ENCODE measurements at places on chromosomes 3 and 15.

- DNase-seq = no peak
Measured at GRCh38 chr15:65948383-65948782, 79.1 kb downstream of the RAB11A start.

DNA sequence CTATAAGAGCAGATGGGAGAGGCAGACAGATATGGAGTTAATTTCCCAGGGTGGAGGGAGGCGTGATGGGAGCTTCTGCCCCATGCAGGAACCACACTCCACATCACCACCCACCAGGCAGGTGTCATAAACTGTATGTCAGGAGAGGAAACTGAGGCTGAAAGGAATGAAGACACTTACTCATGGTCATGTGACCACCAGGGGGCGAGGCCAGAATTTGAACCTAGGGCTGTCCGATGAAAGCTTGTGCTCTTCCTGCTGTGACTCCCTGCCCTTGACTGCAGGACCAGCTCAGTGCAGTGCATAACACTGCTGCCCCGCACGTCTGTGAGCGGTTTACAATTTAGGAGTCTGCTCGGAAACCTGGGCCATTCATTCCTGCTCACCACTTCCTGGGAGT, 28.8 kb downstream of the NUP210 start:
- no peak for DNase-seq

DNA sequence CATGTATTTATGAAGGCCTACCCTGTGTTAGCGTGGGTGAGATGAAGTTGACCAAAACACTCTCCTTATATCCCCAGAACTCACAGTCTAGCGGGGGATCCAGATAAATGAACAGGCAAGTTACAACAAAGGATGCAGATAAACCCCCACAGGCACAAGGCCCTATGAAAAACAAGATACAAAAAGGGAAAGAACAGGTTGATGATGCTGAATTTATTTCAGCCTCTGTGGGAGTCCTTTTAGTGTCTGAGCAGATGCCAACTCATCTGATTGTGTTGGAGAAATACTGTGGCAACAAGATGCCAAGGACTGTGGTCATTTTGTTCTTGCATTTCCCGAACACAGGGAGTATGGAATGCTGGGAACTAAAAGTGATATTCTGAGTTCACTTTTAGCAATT, 300.0 kb downstream of the CHST2 start:
- no peak for DNase-seq

GRCh38 chr3:106006001-106006400, 137.2 kb upstream of the CBLB start:
- no peak for DNase-seq

DNA sequence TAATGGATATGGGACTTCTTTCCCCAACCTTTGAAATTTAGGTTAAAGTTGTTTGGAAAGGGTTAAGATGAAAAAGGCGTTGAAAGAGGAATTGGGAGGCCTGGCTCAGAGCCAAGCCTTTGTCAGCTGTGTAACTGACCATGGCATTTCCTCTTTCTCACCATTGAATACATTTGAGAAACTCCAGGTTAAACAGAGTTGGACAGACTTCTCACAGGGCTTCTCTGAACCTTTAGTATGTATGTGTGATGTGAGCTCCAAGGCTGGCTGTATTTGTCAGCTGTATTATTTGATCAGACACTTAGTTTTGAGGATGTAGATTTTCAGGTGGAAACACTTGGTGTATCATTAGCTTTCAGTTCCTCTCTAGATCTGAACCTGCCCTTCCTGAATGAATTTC, 136.4 kb upstream of the GOLGA6L4 start:
- peak; percentile 13 for DNase-seq

DNA sequence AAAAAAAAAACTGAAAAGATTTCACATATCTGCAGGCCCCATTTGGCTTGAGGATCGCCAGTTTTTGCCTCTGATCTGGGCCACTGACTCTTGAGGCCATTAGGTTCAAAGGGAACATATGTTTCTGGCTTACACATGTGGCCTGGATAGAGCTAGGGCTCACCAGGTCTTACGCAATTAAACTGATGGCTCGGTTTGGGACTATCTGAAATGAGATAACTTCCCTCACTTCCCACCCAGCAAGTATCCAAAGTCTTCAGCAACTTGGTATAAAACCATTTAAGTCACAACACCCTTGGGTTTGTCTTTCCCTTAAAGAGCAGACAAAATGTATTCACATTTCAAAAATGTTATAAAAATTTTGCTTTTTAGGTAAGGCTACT, 36.3 kb downstream of the LRIG1 start:
- no peak for DNase-seq

- DNase-seq = no peak
Measured at GRCh38 chr3:42442640-42443039, 32.2 kb upstream of the LYZL4 start.

DNA sequence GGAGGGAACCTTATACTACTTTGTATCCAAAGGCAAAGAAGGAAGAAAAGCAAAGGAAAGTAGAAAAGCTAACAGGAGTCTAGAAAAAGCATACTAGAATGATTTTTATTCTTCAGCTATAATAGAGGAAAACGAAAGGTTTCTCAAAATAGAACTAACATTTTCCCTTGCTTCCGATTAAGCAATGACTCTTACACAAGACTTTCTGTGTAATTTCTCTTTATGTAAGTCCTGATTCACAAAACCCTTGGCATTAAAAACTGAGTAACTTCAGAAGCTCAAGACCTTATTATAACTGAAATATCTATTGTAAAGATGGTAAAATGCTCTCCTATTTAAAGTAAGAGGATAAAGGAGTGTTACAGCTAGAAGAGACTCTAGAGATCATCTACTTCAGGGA, 97.4 kb downstream of the DTWD1 start:
- no peak for DNase-seq

DNA sequence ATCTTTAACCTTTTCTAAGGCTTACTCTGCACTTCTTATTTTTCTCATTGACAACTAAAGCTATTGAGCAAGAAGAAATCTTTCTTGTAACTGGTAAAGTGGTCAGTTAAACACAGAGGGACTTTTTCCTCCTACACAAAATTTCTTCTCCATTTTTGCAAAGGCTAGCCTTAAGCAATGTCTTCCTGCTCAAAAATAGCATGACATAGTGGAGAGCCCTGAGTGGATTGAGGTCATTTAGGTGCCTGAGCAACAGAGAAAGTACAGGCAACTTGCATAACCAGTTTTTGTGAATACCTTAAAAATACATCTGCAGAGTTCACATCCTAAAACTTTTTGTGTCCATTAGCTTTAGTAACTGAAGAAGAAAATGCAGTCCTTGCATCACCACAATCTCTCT, 144.7 kb upstream of the TTC14 start:
- no peak for DNase-seq
